Activated naive CD8-positive, alpha-beta T cell treated with anti-CD3 and anti-CD28 coated beads, Interleukin-2, amount 10 ng/mL, durations not matched to agents 7 days and 5 days (primary cell): ENCODE measurements at places on chromosomes 16 and 17. TPM values are rescaled to one million over a fixed set of nuclear protein-coding genes. Genes with fewer than 3 reads are reported as not detected.

GRCh38 chr17:67433248-67433924 is 56.3 kb downstream of the PITPNC1 start:
- DNase-seq: no peak

GRCh38 chr17:64386412-64387144 is 4.1 kb downstream of the PECAM1 start:
- peak; percentile 23 for DNase-seq

TBC1D3I gene
- 0.78 TPM for total RNA-seq

SLC35G6 gene
- not detected for total RNA-seq

CRHR1 gene
- not detected for total RNA-seq
